Iris pigment epithelial cell (primary cell): ENCODE measurements at places on chromosomes 6 and 20.
A peak's percentile ranks its signal among the peaks of the same experiment; 100 is the strongest.

GRCh38 chr20:45344168-45344860 lies 3.9 kb downstream of the SDC4 start:
- DNase-seq: peak; percentile 95

DNA sequence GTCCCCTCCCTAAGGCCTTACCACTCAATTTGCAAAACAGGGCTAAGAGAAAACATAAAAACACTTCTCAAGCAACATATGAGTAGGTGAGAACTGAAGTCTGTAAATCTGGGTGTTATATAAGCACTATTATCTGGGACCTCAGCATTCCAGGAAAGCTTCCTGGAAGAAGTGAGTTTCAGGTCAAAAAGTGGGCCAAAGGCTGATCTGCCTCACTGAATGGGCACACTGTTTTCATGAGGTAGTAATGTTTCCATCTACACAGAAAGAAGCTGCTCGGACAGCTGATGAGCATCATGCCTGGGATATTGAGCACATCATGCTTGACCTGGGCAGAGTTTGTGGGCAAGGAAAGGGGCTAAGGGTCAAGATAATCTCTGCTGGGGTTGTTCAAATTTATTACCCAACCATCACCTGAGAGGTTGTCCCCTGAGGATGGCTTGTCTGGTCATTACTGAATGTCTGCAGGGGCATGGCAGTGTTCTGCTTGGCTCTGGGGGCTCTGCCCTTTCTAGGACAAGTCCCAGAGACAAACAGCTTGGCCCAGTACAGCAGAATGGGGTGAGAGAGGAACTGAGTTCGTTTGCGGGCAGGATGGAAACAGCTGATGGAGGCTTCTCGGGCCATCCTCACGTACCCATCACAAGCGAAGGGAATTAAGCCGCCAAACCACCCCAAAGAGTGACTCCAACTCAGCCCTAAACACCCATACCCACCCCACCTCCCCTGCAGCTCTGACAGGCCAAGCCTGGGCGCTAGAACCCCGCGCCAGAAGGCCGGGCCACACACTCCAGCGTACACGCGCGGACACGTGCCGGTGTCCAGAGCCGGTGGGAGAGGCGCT lies 1.2 kb upstream of the SYNJ2 start:
- no peak for DNase-seq

DNA sequence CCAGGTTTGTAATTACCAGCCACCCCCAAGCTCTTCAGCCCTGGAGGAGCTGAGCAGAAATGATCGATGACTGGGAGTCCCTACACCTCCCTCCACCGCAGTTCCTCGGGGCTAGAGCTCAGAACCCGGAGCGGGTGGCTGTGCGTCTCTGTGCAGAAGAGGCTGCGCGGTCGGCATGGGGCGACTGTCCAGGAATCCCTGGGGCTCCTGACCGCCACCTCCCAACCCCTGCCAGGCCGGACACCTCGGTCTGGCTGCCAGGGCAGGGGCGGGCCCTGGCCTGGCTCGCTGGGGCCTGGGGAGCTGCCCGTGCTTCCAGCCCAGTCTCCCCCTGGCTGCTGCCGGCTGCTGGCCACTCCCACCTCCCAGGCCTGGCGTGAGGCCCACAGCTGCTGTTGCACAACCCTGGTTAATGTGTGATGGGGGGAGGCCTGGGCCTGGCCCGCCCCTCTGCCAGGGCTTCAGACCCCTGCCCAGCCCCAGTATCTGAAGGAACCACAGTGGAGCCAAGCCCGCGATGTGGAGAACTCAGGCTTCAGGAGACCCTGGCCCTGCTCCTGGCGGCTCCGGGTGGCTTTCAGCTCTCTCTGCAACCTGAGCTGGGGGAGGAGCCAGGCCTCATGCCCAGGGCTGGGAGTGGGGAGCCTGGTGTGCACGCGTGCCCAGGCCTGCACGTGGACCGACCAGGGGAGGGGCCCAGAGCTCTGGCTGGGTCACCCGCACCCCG lies 1.2 kb downstream of the SLC2A4RG start:
- DNase-seq: peak; percentile 90

- peak; percentile 57 for DNase-seq
Observed at GRCh38 chr20:43914311-43915210, at the start of gene TOX2. Gene TOX2, plus strand, starts transcription at chr20:43914852. Its CDS starts 40 bp downstream, at chr20:43914892.

GRCh38 chr6:134666125-134666524 lies 283.8 kb downstream of the ALDH8A1 start:
- no peak for DNase-seq
